CD4-positive, alpha-beta T cell (primary cell): ENCODE measurements at places on chromosomes 16 and 17.

DNA sequence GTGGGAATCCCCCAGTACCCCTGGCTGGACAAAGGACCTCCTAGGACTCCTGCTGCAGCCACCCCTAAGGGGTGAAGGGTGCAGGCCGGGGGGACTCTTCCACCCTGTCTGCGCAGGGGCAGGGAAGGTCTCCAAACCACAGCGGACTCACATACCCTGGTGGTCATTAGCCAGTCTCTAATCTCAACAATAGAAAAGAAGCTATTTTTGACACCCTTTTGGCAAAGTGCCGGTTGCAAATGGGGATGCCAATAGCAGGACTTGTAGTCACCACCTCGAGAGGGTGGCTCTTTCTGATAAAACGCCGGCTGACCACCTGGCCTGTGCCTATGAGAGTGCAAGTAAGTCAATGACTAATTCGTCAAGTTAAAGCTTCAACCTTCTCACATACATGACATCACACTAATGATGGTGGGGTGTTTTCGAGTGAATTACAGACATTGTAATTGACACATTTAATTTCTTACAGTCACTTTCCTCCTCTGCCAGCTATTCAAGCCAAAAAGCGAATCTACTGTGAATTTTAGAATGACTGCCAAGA, 23.1 kb upstream of the DNAH17 start:
- no peaks in the 10 kb centered on the region for H3K4me1 ChIP-seq
- H3K27me3 ChIP-seq = no peaks in the 10 kb centered on the region
- no peaks in the 10 kb centered on the region for H3K36me3 ChIP-seq
- H3K27ac ChIP-seq = no peak overlapping the region
- DNase-seq = no peak

DNA sequence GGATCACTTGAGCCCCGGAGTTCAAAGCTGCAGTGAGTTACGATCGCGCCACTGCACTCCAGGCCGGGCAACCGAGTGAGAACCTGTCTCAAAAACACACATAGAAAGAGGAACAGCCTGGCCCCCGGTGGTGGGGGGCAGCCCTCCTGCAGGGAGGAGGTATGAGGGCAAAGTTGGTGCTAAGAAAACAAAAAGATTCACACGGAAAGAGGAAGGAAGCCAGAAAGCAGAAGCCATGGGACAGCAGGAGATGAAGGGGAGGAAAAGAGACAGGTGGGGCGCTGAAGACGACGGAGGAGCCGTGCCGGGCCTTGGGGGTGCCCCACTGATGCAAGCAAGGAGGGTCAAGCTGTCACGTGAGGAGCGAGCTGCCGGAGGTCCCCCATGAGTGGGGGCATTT, 8.2 kb upstream of the C16orf74 start:
- no peak overlapping the region for H3K4me3 ChIP-seq
- no peaks in the 10 kb centered on the region for H3K36me3 ChIP-seq
- no peaks in the 10 kb centered on the region for H3K27me3 ChIP-seq
- no peak overlapping the region for H3K27ac ChIP-seq
- no peak for DNase-seq

GRCh38 chr17:1095853-1096173, 84.0 kb downstream of the ABR start:
- no peak overlapping the region for H3K4me3 ChIP-seq
- DNase-seq = no peak
- peaks cover 59% of the 10 kb centered on the region for H3K36me3 ChIP-seq
- no peak overlapping the region for H3K27ac ChIP-seq

- peaks cover 2% of the 10 kb centered on the region for H3K4me1 ChIP-seq
- H3K4me3 ChIP-seq = no peak overlapping the region
- DNase-seq = peak; percentile 90
- H3K27me3 ChIP-seq = no peaks in the 10 kb centered on the region
These were observed 31.5 kb downstream of the SIAH1 start for GRCh38 chr16:48353565-48354163.

DNA sequence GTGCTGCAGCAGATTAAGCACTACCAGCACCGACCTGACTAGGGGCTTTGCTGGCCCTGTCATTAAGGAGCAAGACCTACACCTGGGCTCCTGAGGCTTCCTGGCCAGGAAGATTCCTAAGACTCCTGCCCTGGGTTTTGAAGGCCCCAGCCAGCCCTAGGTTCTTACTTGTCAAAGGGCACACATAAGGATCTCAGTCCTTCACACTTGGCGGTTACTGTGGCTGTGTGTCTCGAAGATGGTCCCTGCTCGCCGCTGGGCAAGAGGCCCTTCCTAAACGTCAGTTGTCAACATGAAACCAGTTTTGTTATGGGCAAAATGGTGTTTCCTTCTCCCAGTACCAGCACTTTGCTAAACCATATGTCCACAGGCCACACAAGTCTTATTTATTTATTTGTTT, 470.6 kb downstream of the TOX3 start:
- H3K4me1 ChIP-seq = no peaks in the 10 kb centered on the region
- no peaks in the 10 kb centered on the region for H3K27me3 ChIP-seq
- DNase-seq = no peak
- H3K36me3 ChIP-seq = no peaks in the 10 kb centered on the region
- no peak overlapping the region for H3K27ac ChIP-seq
- H3K4me3 ChIP-seq = no peak overlapping the region

DNA sequence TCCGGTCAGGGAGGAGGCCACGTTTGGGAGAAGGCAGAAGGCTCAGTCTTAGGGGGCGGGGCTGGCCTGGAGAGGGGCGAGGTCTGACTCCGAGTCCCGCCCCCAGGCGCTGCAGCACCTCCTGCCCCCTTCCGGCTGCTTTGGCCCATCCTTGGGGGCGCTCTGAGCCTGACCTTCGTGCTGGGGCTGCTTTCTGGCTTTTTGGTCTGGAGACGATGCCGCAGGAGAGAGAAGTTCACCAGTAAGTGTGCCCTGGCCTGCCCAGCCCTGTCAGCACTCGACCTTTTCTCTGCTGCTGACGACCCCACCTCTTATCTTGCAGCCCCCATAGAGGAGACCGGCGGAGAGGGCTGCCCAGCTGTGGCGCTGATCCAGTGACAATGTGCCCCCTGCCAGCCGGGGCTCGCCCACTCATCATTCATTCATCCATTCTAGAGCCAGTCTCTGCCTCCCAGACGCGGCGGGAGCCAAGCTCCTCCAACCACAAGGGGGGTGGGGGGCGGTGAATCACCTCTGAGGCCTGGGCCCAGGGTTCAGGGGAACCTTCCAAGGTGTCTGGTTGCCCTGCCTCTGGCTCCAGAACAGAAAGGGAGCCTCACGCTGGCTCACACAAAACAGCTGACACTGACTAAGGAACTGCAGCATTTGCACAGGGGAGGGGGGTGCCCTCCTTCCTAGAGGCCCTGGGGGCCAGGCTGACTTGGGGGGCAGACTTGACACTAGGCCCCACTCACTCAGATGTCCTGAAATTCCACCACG, 1.5 kb downstream of the TNFRSF12A start:
- peaks cover 11% of the 10 kb centered on the region for H3K36me3 ChIP-seq
- peak; percentile 73 for DNase-seq
- H3K4me1 ChIP-seq = peaks cover 77% of the 10 kb centered on the region
- H3K4me3 ChIP-seq = peak overlapping the region; percentile 63

DNA sequence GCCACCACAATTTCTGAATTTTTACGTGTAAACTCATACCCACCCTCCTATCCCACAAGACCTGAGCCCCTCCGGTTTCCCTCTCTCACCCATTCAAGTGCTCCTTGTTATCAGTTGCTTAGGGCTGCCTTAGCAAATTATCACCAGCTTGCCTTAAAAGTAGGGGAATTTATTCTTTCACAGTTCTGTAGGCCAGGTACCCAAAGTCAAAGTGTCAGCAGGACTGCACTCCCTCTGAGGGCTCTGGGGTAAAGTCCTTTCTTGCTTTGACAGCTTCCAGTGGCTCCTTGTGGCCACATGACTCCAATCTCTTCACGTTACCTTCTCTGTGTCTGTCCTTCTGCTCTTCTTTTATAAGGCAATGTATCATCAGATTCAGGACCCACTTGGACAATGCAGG, 7.9 kb upstream of the TMEM220 start:
- no peak overlapping the region for H3K4me3 ChIP-seq
- no peaks in the 10 kb centered on the region for H3K36me3 ChIP-seq
- H3K27me3 ChIP-seq = no peaks in the 10 kb centered on the region
- no peak overlapping the region for H3K27ac ChIP-seq
- H3K4me1 ChIP-seq = no peaks in the 10 kb centered on the region

- H3K27ac ChIP-seq = no peak overlapping the region
- no peaks in the 10 kb centered on the region for H3K4me1 ChIP-seq
These were observed 29.8 kb upstream of the SPPL2C start for GRCh38 chr17:45814622-45815606.

DNA sequence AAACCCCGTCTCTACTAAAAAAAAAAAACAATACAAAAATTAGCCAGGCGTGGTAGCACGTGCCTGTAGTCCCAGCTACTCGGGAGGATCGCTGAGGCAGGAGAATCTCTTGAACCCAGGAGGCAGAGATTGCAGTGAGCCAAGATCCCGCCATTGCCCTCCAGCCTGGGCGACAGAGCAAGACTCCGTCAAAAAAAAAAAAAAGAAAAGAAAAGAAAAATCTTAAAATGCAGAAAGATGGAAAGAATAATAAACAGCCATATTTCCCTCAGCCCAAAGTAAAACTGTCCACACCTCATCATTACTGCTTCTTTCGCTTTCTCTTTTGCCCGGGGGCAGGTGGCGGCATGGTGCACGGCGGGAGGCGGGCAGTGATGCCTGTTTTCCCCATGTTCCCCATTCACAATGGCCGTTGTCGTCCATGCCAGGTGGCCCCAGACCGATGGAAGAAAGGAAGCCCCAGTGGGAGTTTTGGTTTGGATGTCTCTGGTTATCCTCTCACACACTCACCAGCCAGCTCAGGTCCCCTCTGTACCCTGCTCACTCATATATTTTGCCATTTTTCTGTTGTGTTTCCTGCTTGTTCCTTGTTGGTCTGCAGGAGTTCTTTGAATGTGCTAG, 37.0 kb upstream of the PEMT start:
- peak; percentile 55 for DNase-seq
- no peaks in the 10 kb centered on the region for H3K27me3 ChIP-seq
- H3K27ac ChIP-seq = no peak overlapping the region
- no peaks in the 10 kb centered on the region for H3K36me3 ChIP-seq

GRCh38 chr17:8826808-8827435, 27.8 kb upstream of the MFSD6L start:
- H3K36me3 ChIP-seq = no peaks in the 10 kb centered on the region
- no peaks in the 10 kb centered on the region for H3K27me3 ChIP-seq
- no peak overlapping the region for H3K27ac ChIP-seq
- H3K4me1 ChIP-seq = no peaks in the 10 kb centered on the region

GRCh38 chr17:57810721-57811637, 38.9 kb downstream of the MRPS23 start:
- H3K27ac ChIP-seq = no peak overlapping the region
- peaks cover 7% of the 10 kb centered on the region for H3K4me1 ChIP-seq
- H3K4me3 ChIP-seq = no peak overlapping the region

- no peak for DNase-seq
- no peaks in the 10 kb centered on the region for H3K36me3 ChIP-seq
- no peak overlapping the region for H3K27ac ChIP-seq
- no peak overlapping the region for H3K4me3 ChIP-seq
These were observed 34.1 kb downstream of the GLP2R start for GRCh38 chr17:9859781-9860180.

- H3K36me3 ChIP-seq = no peaks in the 10 kb centered on the region
- no peak overlapping the region for H3K27ac ChIP-seq
- H3K27me3 ChIP-seq = peaks cover 3% of the 10 kb centered on the region
- no peak for DNase-seq
- H3K4me1 ChIP-seq = no peaks in the 10 kb centered on the region
- no peak overlapping the region for H3K4me3 ChIP-seq
These were observed 71.3 kb downstream of the IRX5 start for GRCh38 chr16:55001931-55002330.

GRCh38 chr17:11608396-11608795, 10.1 kb downstream of the DNAH9 start:
- no peak overlapping the region for H3K4me3 ChIP-seq
- no peak overlapping the region for H3K27ac ChIP-seq
- no peak for DNase-seq
- H3K27me3 ChIP-seq = no peaks in the 10 kb centered on the region
- H3K4me1 ChIP-seq = no peaks in the 10 kb centered on the region

- H3K27ac ChIP-seq = no peak overlapping the region
- no peak overlapping the region for H3K4me3 ChIP-seq
These were observed 44.5 kb downstream of the LAT start for GRCh38 chr16:29029168-29029994.

GRCh38 chr16:85458968-85459367, 154.2 kb upstream of the GSE1 start:
- DNase-seq = no peak
- H3K36me3 ChIP-seq = no peaks in the 10 kb centered on the region
- peaks cover 18% of the 10 kb centered on the region for H3K4me1 ChIP-seq

- no peaks in the 10 kb centered on the region for H3K36me3 ChIP-seq
- no peak overlapping the region for H3K27ac ChIP-seq
- no peak overlapping the region for H3K4me3 ChIP-seq
- DNase-seq = no peak
- no peaks in the 10 kb centered on the region for H3K4me1 ChIP-seq
These were observed 8.2 kb downstream of the GLP2R start for GRCh38 chr17:9833922-9834321.

- H3K27ac ChIP-seq = no peak overlapping the region
- H3K4me3 ChIP-seq = no peak overlapping the region
- no peaks in the 10 kb centered on the region for H3K36me3 ChIP-seq
These were observed 299.9 kb upstream of the MYOCD start for GRCh38 chr17:12365805-12366204.

DNA sequence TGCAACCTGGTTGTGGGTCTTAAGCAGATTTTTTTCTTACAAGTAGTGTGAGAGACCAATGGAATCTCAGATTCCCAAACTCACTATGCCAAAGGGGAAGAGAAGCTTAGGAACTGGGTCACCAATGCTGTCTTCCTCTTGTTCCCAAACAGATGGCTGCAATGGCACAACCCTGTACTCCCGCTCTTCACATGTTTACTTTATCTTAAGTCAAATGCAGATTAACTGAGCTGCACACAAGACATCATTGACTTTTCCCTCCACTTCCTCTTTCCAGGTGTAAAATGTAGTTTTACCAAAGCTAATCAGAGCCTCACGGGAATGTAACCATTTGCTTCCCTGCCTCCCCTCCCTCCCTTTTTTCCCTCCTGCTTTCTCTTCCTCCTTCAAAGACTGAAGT, 14.4 kb upstream of the CD300E start:
- no peaks in the 10 kb centered on the region for H3K36me3 ChIP-seq
- H3K27me3 ChIP-seq = peaks cover 9% of the 10 kb centered on the region
- H3K4me1 ChIP-seq = peaks cover 21% of the 10 kb centered on the region
- H3K4me3 ChIP-seq = no peak overlapping the region

GRCh38 chr17:58311429-58311894, 17.1 kb downstream of the TSPOAP1 start:
- no peak for DNase-seq
- no peak overlapping the region for H3K27ac ChIP-seq
- no peak overlapping the region for H3K4me3 ChIP-seq
- no peaks in the 10 kb centered on the region for H3K27me3 ChIP-seq
- no peaks in the 10 kb centered on the region for H3K4me1 ChIP-seq

DNA sequence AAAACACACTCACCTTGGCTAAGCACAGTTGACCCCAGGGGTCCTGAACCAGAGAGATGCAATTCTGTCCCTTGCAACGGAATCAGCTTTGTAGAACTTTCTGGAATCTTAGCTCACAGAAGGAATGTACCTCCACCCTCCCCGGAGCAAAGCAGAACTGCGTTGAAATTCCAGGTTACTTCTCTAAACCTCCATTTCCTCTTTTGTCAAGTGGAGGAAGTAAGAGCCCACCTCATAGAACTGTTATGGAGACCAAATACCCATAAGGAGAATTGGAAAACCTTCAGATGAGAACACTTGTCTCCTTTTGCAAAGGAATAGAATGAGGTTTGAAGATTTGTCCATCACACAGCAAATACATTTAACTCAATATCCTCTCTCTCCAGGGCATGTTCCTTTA, 86.6 kb upstream of the RBBP6 start:
- DNase-seq = no peak
- no peak overlapping the region for H3K4me3 ChIP-seq
- no peaks in the 10 kb centered on the region for H3K4me1 ChIP-seq
- peaks cover 4% of the 10 kb centered on the region for H3K27me3 ChIP-seq
